ENCODE measurements at places on chromosomes 6 and 20.
A peak's percentile ranks its signal among the peaks of the same experiment; 100 is the strongest.

- peak; percentile 78 for DNase-seq
Measured at GRCh38 chr6:161418463-161418945, 144.6 kb upstream of the AGPAT4 start.

GRCh38 chr20:39986173-39986904 lies 702.7 kb downstream of the MAFB start:
- DNase-seq: peak; percentile 70

GRCh38 chr6:134175532-134176263 lies 123.3 kb upstream of the SLC2A12 start:
- DNase-seq: peak; percentile 68

- DNase-seq: no peak
Measured at GRCh38 chr20:38148328-38149102, 16.6 kb downstream of the TGM2 start.

DNA sequence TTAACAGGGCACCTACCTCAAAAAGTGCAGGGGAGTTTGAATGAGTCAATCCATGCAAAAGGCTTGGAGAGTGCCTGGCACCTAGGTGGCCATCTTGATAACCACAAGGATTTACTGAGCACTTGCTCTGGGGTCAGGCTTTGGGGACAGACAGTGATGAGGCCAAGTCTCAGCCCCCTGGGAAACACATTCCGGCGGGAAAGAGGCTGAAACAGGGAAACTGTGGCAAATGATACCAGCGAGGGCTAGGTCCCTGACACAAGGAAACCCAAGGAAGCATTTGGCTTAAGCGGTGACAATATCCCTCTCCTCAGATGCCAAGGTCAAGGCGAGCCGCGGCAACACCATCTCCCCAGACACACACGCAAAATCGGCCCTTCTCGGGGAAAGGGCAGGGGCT lies 527 bp upstream of the DOK5 start:
- no peak for DNase-seq

GRCh38 chr20:33148040-33148439 lies 19.9 kb upstream of the BPIFA2 start:
- DNase-seq: no peak
